ENCODE measurements at places on chromosomes 1 and 21. TPM values are rescaled to one million over a fixed set of nuclear protein-coding genes. Genes with fewer than 3 reads are reported as not detected.

GRCh38 chr1:25123551-25123950 lies 108.8 kb downstream of the SYF2 start:
- peaks cover 18% of the 10 kb centered on the region for H3K4me1 ChIP-seq
- H3K4me3 ChIP-seq, result no peak overlapping the region
- H3K27me3 ChIP-seq, result no peaks in the 10 kb centered on the region
- DNase-seq, result no peak

GRCh38 chr1:235336903-235337302 lies 8.5 kb downstream of the GGPS1 start:
- H3K27me3 ChIP-seq, result no peaks in the 10 kb centered on the region
- peak overlapping the region; percentile 39 for H3K27ac ChIP-seq

The GNAT2 gene
- total RNA-seq, result not detected

DNA sequence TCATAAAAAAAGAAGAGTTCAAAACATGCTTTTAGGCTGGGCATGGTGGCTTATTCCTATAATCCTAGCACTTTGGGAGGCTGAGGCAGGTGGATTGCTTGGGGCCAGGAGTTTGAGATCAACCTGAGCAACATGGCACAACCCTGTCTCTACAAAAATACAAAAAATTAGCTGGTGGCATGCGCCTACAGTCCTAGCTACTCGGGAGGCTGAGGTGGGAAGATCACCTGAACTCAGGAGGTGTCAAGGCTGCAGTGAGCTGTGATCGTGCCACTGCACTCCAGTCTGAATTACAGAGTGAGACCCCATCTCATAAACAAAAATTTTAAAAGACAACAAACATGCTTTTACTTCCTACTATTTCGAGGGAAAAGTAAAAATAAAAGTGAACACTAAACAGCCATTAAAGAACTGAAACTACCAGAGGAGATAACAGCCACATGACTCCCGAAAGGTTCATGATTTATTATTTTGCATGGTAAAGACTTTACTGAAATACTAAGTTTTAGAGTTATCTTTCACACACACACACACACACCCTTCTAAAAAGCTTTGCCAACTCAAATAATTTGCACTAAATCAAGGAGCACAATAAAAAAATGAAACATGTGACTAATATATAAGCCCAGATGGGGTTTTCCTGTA lies 48.1 kb downstream of the USP1 start:
- H3K4me3 ChIP-seq, result no peak overlapping the region
- no peaks in the 10 kb centered on the region for H3K27me3 ChIP-seq
- peaks cover 23% of the 10 kb centered on the region for H3K36me3 ChIP-seq
- no peak for DNase-seq
- H3K27ac ChIP-seq, result no peak overlapping the region

GRCh38 chr1:71882637-71883036 lies 399.7 kb downstream of the NEGR1 start:
- DNase-seq, result no peak
- no peak overlapping the region for H3K4me3 ChIP-seq
- peaks cover 10% of the 10 kb centered on the region for H3K4me1 ChIP-seq
- no peaks in the 10 kb centered on the region for H3K27me3 ChIP-seq

DNA sequence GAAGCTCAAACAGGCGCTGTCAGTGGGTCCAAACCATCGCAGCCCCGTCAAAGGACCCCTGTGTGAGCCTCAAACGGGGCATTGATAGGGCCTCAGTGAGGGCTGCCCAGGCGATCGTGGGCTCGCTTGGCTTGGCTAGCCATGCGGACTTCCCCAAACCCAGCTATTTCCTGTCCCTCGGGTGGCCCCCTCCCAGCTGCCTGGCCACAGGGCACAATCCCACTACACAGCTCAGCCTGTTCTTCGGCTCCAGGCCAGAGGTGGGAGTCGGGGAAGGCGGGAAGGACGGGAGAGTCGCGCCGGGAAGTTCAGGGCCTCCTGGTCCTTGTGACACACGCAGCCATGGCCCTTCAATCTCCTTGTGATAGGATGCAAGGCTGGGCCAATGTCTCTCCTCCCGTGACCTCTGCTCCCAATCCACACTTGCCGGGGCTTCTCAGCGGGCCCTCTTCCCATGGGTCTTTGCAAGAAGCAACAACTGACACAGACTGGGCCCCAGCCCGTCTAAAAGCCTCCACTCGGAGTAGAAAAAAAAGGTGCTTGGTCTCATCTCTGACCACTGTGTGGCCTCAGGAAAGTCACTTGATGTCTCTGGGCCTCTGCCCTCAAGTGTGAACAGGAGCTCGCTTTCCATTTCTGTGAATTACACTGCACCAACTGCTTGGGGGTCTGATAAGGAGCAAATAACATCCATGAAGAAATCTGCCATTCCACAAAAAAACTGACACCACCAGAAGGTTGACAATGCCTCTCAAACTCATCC lies 7.1 kb upstream of the MATN1 start:
- peaks cover 4% of the 10 kb centered on the region for H3K4me1 ChIP-seq
- H3K36me3 ChIP-seq, result no peaks in the 10 kb centered on the region

The MMEL1 gene
- total RNA-seq, result 1.1 TPM

The F5 gene
- total RNA-seq, result 6.0 TPM

DNA sequence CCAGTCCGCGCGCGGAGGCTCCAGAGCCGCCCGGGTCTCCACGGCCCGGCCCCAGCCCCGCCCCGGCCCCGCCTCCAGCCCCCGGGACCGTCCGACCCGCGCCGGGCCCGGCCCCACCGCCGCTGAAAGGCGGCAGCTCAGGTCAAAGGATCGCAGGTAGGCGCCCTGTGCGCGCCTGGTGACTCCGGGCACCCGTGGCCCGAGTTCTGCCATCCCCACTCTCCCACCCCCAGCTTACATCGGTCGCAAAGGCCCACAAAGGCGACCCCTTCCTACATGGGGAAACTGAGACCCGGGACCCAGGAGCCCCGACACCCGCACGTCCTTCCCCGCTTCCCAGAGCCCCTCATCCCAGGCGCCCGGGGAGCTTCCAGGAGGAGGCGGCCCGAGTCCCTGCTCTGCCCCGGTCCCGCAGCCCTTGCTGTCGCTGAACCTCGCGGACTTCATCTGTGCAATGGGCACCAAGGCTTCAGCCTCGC lies at the start of gene TMEM200B:
Gene TMEM200B, minus strand, starts transcription at position 17 of the 479 bp plus-strand sequence. CDS start 2,075 bp downstream, outside the sequence.
- H3K27ac ChIP-seq, result no peak within 1 kb of the TSS
- H3K4me3 ChIP-seq, result peak within 1 kb of the TSS; percentile 83

DNA sequence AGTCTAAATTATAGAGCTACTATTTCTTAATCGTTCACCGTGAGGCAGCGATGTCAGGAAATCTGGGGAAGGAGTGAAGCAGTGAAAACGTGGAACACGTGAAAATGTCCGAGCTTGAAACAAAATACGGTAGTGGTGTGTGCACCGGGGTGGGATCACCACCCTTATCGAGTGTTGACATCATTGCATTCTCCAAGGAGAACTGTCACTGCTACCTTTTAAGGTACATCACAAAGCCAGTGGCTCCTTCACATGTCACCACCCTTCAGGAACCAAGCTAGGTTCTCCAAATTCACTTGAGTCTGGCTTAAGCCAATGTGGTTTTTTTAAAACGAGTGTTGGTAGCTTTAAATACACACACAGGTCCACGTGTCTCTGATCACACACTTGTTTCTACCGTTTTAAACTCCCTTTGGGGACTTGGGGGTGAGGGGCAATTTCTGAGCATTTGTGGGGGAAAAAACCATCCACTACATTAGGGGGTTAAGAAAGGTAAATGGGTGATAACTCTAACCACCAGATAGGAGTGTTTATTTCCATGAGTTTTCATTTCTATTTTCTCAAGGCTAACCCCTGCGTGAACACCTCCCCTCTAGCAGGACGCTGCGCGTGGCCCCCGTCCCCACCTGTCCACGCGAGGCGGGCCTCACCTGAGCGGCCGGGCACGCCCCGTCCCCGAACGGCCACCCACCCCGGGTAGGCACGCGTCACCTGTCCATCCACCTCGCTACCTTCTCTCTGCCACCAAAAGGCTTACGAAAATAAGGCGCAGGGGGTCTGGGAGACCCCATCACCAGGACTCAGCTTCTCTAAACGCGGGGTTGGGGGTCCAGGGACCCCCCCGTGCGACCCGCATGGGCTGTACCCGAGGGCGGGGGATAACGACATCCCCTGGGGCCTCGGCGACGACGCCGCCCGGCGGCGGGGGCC lies 978 bp downstream of the PRDM15 start:
- peaks cover 10% of the 10 kb centered on the region for H3K4me1 ChIP-seq
- H3K36me3 ChIP-seq, result no peaks in the 10 kb centered on the region
- no peak for DNase-seq
- H3K4me3 ChIP-seq, result peak overlapping the region; percentile 93
- H3K27me3 ChIP-seq, result no peaks in the 10 kb centered on the region

- peaks cover 6% of the 10 kb centered on the region for H3K27me3 ChIP-seq
- H3K36me3 ChIP-seq, result no peaks in the 10 kb centered on the region
- peaks cover 7% of the 10 kb centered on the region for H3K4me1 ChIP-seq
- no peak overlapping the region for H3K4me3 ChIP-seq
- no peak overlapping the region for H3K27ac ChIP-seq
- DNase-seq, result no peak
Observed at GRCh38 chr1:7462617-7463016, 308.5 kb upstream of the VAMP3 start.

- H3K36me3 ChIP-seq, result no peaks in the 10 kb centered on the region
- peak overlapping the region; percentile 3 for H3K27ac ChIP-seq
- no peak for DNase-seq
- no peak overlapping the region for H3K4me3 ChIP-seq
- peaks cover 6% of the 10 kb centered on the region for H3K27me3 ChIP-seq
Observed at GRCh38 chr1:57281324-57281723, 142.5 kb downstream of the DAB1 start.

GRCh38 chr1:67836769-67837168 lies 3.5 kb upstream of the GNG12 start:
- no peak overlapping the region for H3K4me3 ChIP-seq
- H3K4me1 ChIP-seq, result peaks cover 13% of the 10 kb centered on the region
- H3K36me3 ChIP-seq, result no peaks in the 10 kb centered on the region
- no peak overlapping the region for H3K27ac ChIP-seq
- no peak for DNase-seq
- H3K27me3 ChIP-seq, result peaks cover 13% of the 10 kb centered on the region

DNA sequence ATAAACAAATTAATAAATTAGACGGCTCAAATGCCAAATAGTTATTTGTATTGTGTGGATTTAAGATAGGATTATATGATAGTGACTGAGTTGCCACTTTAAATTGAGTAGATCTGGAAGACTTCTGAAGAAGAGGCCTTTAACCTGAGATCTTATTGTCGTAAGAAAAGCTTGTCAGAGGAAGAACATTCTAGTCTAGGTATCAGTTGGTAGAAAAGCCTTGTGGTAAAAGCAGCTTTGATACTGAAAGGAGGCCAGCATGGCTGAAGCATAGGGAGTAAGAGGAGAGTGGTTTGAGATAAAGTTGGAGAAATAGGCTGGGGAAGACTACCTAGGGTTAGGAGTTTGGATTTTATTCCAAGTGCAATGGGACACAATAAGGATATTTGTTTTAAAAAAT lies 29.1 kb downstream of the SLC30A7 start:
- H3K4me1 ChIP-seq, result peaks cover 5% of the 10 kb centered on the region
- no peak overlapping the region for H3K4me3 ChIP-seq

- H3K27ac ChIP-seq, result no peak overlapping the region
- H3K27me3 ChIP-seq, result no peaks in the 10 kb centered on the region
- no peak for DNase-seq
- H3K4me3 ChIP-seq, result no peak overlapping the region
- H3K4me1 ChIP-seq, result peaks cover 49% of the 10 kb centered on the region
- peaks cover 33% of the 10 kb centered on the region for H3K36me3 ChIP-seq
Observed at GRCh38 chr21:31878831-31879230, 6.0 kb downstream of the HUNK start.

The PDE4B gene
- 2.8 TPM for total RNA-seq

DNA sequence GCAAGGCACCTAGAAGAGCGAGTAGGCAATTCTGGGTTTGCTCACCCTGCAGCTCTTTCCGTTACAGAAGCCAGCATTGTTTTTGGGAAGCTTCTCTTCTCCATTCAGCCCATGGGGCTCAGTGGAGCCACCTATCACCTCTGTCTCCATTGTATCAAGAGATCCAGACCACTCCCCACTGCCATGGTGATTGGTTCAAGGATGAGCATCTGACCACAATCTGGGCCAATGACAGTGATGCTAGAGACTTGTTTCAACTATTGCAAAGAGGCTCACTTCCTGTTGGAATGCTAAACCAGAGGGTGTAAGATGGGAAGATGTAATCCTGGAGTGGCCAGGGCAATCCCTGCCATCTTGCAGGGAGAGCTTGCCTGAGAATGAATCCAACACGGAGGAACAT lies 6.6 kb downstream of the SPATA21 start:
- DNase-seq, result no peak
- peaks cover 4% of the 10 kb centered on the region for H3K4me1 ChIP-seq
- peaks cover 7% of the 10 kb centered on the region for H3K27me3 ChIP-seq
- H3K4me3 ChIP-seq, result no peak overlapping the region
- H3K36me3 ChIP-seq, result no peaks in the 10 kb centered on the region

DNA sequence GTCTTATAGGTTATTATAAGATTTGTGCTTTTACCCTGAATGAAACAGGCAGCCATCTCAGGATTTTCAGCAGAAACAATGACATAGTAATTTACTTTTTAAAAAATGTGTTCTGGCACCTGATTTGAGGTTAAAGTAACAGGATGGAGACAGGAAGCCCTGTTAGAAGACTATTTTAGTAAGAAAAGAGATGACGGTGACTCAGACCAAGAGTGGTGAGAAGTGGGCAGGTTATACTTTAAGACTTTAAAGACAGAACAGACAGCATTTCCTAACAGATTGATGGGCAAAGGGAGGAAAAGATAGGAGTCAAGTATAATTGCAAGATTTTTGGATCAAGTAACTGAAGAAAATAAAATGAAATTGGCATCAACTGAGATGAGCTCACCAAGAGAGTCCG lies 436.8 kb upstream of the NR5A2 start:
- H3K27ac ChIP-seq, result no peak overlapping the region
- H3K4me1 ChIP-seq, result no peaks in the 10 kb centered on the region
- no peaks in the 10 kb centered on the region for H3K27me3 ChIP-seq
- no peak for DNase-seq

The CLDN17 gene
- not detected for total RNA-seq

DNA sequence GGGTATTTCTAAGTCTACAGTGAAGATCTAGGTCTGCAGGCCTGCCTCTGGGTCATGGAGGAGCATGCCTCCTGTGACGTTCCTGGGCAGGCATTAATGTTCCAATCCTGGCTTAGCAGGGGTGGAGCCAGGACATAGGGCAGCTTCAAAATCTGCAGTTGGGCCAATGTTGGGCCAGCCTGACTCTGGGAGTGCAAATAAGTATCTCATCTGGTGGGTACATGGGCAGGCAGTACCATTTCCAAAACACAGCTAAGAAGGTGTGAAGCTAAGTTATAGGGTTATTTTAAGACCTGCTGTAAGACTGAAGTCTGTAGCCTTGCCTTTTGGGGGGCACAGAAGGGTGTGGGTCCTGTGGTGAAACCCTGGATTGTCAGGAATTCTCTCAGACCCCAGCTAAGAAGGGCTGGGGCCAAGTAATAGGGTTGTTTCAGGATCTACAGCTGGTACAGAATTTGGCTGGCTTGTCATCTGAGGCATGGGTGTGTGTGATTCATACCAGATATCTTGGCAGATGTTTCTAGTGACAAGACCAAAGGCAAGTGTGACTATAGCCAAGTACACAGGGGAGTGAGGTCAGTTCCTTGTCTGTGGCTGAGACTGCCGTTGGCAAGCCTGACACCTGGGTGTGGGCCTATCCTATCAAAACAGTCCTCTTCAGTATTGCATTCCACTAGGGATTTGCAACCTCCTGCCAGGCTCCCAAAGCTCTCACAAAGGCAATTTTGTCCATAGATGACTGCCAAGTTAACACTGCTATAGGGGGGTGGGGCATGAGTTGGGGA lies 468.7 kb upstream of the B3GALT2 start:
- H3K4me3 ChIP-seq, result no peak overlapping the region
- no peaks in the 10 kb centered on the region for H3K27me3 ChIP-seq
- H3K27ac ChIP-seq, result no peak overlapping the region
- DNase-seq, result no peak
- H3K36me3 ChIP-seq, result no peaks in the 10 kb centered on the region

- H3K27me3 ChIP-seq, result peaks cover 13% of the 10 kb centered on the region
- no peaks in the 10 kb centered on the region for H3K36me3 ChIP-seq
- no peak overlapping the region for H3K4me3 ChIP-seq
Observed at GRCh38 chr1:39819091-39819812, 30.6 kb upstream of the BMP8B start.
